ENCODE measurements at places on chromosomes 1 and 21.

GRCh38 chr1:242546849-242547729, 22.6 kb upstream of the PLD5 start:
- no peak for DNase-seq

- no peak for DNase-seq
Observed at GRCh38 chr1:60386249-60386648, 312.7 kb upstream of the C1orf87 start.

DNA sequence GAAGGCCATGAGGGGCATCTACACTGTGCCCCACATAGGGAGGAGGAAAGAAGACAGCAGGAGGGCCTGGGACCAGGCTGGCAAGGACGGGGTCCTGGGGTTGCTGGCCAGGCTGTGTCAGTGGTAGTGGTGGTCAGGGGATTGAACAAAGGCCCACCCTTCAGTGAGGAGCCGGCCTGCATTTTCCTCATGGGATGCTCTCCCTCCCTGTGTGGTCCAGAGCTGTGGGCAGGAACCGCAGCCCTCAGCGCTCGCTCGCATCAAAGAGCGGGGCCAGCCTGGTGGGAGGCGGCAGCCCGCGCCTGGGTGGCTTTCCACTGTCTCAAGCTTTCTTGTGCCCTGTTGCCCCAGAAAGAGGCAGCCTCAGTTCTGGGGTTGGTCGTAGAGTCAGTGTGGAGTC, 24.8 kb downstream of the LHX4 start:
- no peak for DNase-seq

GRCh38 chr1:222896630-222897526, 82.0 kb downstream of the DISP1 start:
- DNase-seq = no peak

GRCh38 chr1:90351019-90351418, 356.1 kb downstream of the ZNF326 start:
- DNase-seq = no peak

DNA sequence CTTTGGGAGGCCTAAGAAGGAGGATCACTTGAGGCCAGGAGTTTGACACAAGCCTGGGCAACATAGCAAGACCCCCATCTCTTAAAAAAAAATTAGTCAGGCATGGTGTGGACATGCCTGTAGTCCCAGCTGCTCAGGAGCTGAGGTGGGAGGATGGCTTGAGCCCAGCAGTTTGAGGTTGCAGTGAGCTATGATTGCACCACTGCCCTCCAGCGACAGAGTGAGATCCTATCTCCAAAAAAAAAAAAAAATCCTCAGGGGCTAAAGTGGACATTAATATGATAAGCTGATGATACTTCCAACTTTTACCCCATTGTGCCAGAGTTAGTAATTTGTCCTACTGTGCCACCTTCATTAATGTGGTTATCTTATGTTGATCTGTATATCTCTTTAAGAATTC, 327.8 kb upstream of the FMN2 start:
- DNase-seq = no peak

- no peak for DNase-seq
Observed at GRCh38 chr1:61091455-61091854, 9.1 kb downstream of the NFIA start.

DNA sequence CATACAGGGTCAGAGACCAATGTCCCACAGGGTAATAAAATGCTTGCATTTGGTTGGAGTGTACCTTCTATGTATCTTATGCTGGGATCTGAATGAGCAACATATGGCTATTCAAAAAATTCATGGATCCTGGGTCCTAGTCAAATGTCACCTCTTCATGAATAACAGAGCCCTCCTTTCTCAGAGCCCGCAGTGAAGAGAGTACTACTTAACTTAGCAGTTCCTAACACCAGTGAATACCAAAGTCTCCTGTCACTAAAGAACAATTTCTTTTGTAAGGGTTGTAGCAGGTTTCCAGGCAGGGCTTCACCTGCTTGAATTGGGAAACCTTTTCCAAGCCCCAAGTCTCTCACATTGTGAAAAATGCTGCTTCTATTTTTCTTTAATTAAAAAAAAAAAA, 483.0 kb upstream of the DEPDC1 start:
- no peak for DNase-seq

DNA sequence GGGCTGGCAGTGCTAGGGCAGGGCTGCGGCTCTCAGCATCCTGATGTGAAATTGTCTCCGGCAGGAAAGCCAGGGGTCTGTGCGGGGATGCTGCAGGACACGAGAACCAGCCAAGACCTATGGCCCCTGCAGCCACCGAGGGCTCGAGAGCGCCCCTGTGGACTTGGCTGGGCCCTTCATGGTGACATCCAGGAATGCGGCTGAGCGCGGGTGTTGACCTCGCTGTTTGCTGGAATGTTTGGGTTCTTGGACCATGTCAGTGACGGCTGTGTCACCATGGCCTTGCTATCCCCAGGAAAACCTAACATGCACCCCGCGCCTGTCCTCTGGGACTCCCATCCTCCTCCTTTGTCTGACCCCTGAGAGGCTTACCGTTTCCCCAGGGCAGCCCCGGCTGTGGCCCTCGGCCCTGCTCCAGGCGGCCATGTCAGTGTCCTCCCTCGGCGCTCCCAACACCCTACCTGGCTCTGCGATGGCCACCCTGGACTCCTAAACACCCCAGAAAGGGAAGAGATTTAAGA, 14.3 kb upstream of the C1orf174 start:
- no peak for DNase-seq

DNA sequence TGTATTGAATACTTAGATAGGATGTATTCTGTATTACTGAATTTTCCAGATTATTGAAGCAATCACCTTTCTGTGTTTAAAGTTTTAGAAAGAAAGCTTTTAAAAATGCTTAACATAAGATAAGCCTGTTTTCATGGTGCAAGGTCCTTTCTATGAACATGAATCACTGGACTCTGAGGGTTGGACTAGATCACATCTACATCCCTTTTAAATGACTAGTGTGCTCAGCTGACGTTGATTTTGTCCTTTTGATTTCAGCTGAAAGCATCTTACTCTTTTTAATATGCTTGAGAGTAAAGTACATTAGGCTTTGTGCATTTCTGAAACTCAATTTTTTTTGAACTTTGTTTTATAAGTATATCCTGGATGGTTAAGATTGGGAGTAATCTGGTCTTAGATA, 16.2 kb downstream of the MIER1 start:
- DNase-seq = no peak

- DNase-seq = no peak
Observed at GRCh38 chr1:54172614-54173599, 20.1 kb upstream of the CDCP2 start.

DNA sequence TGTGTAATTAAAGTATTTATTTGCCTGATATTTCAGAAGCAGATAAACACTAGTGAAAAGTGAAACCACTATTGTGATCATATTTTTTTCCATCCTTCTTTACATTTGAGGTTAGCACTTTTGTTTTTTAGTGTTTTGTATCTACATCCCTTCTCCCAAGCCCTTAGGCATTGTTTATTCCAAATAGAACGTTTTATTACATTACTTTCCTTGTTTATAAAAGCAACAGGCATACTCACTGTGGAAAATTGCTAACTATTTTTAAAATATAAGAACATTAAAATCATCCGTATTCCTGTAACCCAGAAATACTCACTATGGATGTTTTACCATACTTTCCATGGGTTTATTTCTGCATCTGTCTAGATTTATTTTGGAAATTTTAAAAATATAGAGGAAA, 103.8 kb downstream of the POFUT2 start:
- DNase-seq = no peak

DNA sequence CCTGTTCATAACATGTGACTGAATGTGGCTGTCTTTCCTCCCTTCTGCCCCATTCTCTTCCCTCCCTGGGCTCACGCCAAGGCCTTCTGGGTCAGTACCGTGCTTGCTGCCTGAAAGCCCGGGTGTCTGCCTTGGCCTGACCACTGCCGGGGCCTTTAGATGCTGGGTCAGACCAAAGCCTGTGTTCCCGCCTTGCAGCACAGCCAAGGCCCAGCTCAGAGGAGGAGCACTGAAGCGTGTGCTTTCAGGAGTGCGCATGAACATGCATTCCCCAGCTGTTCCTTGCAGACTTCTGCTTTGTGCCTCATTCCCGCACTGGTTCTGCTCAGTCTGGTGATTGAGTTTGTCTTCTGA, 27.0 kb upstream of the SARS1 start:
- DNase-seq = no peak

DNA sequence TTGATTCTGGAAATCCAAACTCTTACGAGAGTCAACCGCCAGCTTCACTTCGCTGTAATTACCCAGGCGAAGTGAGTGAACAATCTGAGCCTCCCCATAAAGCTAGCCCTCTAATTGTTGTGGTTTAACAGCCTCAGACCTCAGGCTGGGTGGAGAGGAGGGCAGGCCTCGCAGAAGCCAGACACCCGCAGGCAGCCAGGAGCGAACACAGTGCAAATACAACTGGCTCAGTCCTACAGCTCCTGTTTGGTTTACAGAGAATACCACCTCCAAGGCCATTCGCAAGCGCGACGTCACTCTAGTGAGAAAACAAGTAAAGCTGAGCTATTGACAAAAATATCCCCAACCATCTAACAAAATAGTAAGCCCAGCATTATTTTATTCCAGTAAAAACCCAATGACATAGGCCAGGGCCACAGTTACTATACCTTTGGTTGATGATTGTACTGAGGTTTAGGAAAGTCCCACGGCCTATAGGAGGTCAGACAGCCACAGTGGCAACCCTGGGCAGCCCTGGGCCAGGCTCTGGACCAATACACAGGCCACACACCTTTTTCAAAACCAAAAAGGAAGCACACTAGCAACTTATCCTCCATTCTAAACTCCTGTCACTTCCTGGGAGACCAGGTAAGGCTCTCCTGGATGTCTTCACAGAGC, 163.3 kb downstream of the ETS2 start:
- DNase-seq = no peak

DNA sequence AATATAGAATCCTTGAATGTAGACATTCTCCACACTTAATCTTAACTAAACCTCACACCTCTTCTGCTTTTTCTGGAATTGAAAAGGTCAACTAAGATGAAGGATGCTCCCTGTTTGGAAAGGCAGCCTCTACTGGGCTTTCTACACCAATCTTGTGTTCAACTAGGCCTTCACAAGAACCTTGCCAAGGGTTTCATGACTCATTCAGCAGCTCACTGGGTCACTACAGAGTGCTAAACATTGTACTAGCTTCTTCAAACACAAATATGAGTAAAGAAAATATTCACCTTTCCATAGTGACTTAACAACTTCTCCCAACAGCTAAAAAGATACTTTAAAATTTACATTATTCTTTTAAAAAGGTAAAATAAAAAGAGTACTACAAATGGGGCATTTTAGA, 135.3 kb upstream of the PRMT6 start:
- DNase-seq = no peak

GRCh38 chr1:247385283-247385682, 30.7 kb upstream of the NLRP3 start:
- DNase-seq = no peak

DNA sequence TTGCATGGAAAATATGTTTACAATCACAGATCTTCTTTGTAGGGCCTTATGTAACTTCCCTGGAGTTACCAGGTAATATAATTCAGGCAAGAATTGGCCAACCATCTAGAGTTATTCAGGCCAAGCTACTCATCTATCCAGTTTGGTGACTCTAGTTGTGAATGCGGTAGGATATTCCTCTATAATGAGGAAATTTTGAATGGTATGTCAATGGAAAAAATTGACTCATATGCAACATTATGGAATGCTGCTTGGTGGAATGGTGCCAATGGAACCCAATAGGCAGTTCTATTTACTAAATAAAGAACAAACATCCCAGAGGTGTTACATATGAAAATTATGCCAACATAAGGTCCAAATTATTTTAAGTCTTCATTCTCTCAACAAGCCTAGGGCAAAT, 5.6 kb upstream of the TNFSF18 start:
- DNase-seq = no peak

DNA sequence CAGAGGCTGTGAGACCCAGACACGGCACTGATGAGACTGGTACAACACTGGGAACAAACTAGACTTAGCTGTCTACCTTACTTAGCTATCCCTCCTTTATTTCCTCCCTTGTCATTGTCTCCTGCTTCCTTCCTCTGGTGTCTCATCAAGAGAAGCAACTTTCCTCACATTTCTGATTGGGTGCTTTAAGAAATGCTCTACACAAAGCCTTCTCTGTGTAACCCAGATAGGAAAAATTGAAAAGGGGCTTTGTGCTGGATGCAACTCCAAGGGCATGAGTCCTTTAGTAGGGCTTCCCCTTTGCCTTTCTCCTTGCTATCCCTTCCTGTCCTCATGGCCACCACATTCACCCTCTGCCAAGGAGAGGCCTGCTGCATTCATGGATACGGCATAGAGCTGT, 274.5 kb downstream of the VAV3 start:
- DNase-seq = no peak

DNA sequence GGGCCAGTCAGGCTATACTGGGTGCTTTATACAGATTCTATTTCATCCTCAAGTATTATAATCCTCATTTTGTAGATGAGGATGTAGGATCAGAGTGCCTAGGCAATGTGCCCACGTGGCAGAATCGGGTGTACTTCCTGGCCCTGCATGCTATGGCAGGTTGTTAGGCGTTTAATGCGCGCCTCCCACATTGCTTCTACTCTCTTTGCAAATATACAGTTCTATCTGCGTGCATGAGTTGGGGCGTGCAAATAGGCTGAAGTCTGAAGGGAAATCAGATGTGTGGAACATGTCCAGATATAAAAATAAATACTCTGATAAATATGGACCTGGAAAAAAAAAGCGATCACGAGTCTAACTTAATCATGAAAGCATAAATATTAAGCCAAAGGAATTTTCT, 194.7 kb upstream of the FMN2 start:
- DNase-seq = no peak

DNA sequence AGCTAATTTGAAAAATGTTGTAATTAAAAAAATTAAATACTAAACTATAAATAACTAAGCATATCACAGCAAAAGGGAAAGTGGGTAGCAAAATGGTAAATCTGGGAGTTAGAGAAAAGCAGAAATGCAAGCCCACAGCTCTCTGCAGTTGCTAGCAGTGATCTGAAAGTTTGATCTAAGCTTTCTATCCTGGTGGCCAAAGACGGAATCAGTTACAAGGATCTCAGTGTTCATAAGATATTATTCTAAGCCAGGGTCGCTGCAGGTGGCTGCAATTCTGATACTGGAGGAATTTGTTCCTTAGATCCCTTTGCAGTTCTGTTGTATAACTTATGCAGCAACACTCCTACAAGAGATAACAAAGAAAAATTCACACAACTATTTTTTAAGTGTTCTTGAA, 363.7 kb downstream of the SETD4 start:
- no peak for DNase-seq

DNA sequence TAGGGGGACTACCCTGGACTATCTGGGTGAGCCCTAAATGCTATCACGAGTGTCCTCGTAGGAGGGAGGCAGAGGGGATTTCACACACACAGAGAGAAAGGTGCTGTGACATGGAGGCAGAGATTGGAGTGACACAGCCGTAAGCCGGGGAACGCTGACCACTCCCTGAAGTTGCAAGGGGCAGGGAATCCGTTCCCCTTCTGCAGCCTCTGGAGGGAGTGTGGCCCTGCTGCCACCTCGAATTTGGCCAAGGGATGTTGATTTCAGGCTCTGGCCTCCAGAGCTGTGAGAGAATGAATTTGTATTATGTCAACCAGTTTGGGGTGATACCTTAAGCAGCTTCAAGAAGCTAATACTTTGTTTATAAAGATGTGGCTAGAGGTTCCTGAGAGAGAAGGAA, 137.7 kb downstream of the ACTL8 start:
- DNase-seq = no peak
